Activated CD8-positive, alpha-beta T cell treated with anti-CD3 and anti-CD28 coated beads, Interleukin-2, amount 10 ng/mL, durations not matched to agents 7 days and 5 days (primary cell): ENCODE measurements at places on chromosomes 2 and 18. TPM values are rescaled to one million over a fixed set of nuclear protein-coding genes. Genes with fewer than 3 reads are reported as not detected.

GRCh38 chr2:226477221-226478108 lies 322.2 kb downstream of the IRS1 start:
- no peaks in the 10 kb centered on the region for H3K4me1 ChIP-seq
- H3K4me3 ChIP-seq: no peak overlapping the region
- H3K27me3 ChIP-seq: no peaks in the 10 kb centered on the region
- no peak overlapping the region for H3K27ac ChIP-seq
- H3K36me3 ChIP-seq: no peaks in the 10 kb centered on the region
- DNase-seq: no peak

DNA sequence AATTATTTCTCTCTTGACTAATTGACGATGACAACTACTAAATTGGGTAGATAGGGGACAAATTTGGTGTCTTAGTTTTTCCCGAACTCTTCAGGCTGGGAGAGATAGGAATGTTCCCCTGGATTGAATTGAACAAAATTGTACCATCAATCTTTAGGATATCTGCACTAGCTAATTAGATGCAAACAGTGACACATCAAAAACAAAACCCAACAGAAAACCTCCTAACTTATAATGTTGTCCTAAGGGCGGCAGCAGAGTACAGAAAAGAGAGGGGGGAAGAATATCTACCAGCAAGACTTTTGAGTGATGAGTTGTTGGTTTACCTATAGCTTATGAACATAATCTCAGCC lies 342.9 kb downstream of the INSIG2 start:
- H3K4me1 ChIP-seq: no peaks in the 10 kb centered on the region
- H3K4me3 ChIP-seq: no peak overlapping the region
- DNase-seq: no peak
- no peaks in the 10 kb centered on the region for H3K27me3 ChIP-seq
- H3K27ac ChIP-seq: no peak overlapping the region

GRCh38 chr2:29502460-29502911 lies 387.3 kb downstream of the CLIP4 start:
- no peaks in the 10 kb centered on the region for H3K36me3 ChIP-seq
- no peak overlapping the region for H3K27ac ChIP-seq
- no peaks in the 10 kb centered on the region for H3K4me1 ChIP-seq
- peaks cover 3% of the 10 kb centered on the region for H3K27me3 ChIP-seq

GRCh38 chr18:23228102-23229061 lies 93.1 kb downstream of the CABLES1 start:
- peak overlapping the region; percentile 91 for H3K27ac ChIP-seq
- H3K36me3 ChIP-seq: peaks cover 44% of the 10 kb centered on the region
- DNase-seq: peak; percentile 50
- H3K27me3 ChIP-seq: no peaks in the 10 kb centered on the region
- H3K4me1 ChIP-seq: peaks cover 74% of the 10 kb centered on the region
- no peak overlapping the region for H3K4me3 ChIP-seq

DNA sequence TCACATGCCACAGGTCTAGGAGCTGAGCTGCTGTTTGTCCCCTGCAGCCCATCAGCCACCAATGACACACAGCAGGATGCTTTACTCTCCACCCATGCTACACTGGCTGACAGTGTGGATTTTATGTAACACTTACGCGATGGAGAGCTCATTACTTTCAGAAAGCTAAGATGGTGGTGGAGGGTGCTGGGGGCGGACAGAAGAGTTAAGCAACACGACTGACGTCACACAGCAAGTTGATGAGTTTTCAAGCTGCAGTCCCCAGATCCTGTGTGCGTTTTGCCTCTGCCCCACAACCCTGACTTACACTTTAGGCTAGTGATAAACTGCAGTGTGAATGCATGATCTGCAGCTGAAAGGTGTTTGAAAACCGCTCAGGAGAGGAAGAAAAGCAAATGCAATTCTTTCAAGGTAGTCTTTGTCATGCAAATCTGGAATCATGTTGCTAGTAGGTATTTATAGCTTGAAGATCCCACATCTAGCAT lies 42.4 kb downstream of the MRPS5 start:
- H3K36me3 ChIP-seq: peaks cover 15% of the 10 kb centered on the region
- H3K27ac ChIP-seq: peak overlapping the region; percentile 47
- peaks cover 53% of the 10 kb centered on the region for H3K4me1 ChIP-seq

DNA sequence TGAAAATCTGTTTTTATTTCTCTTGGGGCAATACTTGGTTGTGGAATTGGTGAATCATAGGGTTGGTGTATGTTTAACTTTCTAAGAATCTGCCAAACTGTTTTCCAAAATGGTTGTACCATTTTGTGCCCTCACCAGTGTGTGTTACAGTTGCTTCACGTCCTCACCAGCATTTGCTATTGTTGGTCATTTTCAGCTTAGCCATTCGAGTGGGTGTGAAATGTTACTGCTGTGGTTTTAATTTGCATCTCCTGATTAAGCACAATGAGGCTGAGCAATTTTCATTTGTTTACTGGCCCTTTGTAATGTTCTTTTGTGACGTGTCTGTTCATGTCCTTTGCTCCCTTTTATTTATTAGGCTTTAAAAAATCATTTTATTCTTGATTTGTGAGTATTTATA lies 49.7 kb downstream of the FOSL2 start:
- no peak for DNase-seq
- peaks cover 2% of the 10 kb centered on the region for H3K36me3 ChIP-seq
- H3K4me3 ChIP-seq: no peak overlapping the region
- H3K4me1 ChIP-seq: peaks cover 20% of the 10 kb centered on the region

PLEK gene
- total RNA-seq: 4.7 TPM

MEIS1 gene
- not detected for total RNA-seq

GRCh38 chr2:68023904-68024303 lies 38.9 kb downstream of the C1D start:
- DNase-seq: no peak
- H3K4me3 ChIP-seq: no peak overlapping the region
- H3K27me3 ChIP-seq: peaks cover 19% of the 10 kb centered on the region
- H3K27ac ChIP-seq: no peak overlapping the region
- H3K36me3 ChIP-seq: no peaks in the 10 kb centered on the region

- H3K27me3 ChIP-seq: no peaks in the 10 kb centered on the region
- H3K4me1 ChIP-seq: peaks cover 36% of the 10 kb centered on the region
- H3K27ac ChIP-seq: no peak overlapping the region
- H3K4me3 ChIP-seq: no peak overlapping the region
These were observed 37.1 kb upstream of the ADAM17 start for GRCh38 chr2:9592699-9593098.

GRCh38 chr2:58006952-58007284 lies 39.7 kb upstream of the VRK2 start:
- no peak overlapping the region for H3K27ac ChIP-seq
- H3K36me3 ChIP-seq: no peaks in the 10 kb centered on the region
- no peaks in the 10 kb centered on the region for H3K27me3 ChIP-seq
- no peak for DNase-seq

STEAP3 gene
- 0.13 TPM for total RNA-seq

GRCh38 chr2:37189452-37190153 lies 1.1 kb upstream of the SULT6B1 start:
- no peak for DNase-seq
- H3K36me3 ChIP-seq: no peaks in the 10 kb centered on the region
- H3K4me1 ChIP-seq: no peaks in the 10 kb centered on the region
- peaks cover 19% of the 10 kb centered on the region for H3K27me3 ChIP-seq
